Stimulated activated CD4-positive, alpha-beta T cell treated with anti-CD3 and anti-CD28 coated beads, TNF-alpha, amount 100 ng/mL, for 4 hours (primary cell): ENCODE measurements at places on chromosomes 16 and 17.

GRCh38 chr16:56373003-56373402 is 52.3 kb downstream of the AMFR start:
- no peak for DNase-seq

DNA sequence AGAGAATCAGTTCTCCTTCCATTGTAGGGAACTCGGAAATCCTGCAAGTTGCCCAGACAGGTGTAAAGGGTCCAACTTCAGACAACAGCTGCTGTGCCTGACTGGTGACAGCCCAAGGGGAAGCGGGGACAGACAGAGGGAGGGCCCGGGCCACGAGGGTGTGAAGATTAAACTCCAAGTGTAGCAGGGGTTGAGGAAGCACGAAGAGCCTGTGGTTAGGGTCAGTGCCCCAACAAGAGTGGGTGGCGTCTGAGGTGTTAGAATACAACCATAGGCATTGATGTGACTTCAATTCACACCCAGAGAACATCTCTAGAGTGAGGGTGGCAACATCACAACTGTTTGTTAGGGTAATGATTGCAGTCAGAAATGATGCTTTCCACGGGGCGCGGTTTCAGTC is 39.1 kb downstream of the ASPA start:
- DNase-seq: no peak

GRCh38 chr17:80984749-80985148 is 6.9 kb upstream of the CHMP6 start:
- no peak for DNase-seq

- DNase-seq: no peak
Observed at GRCh38 chr16:21953541-21953902, 361 bp downstream of the UQCRC2 start.

DNA sequence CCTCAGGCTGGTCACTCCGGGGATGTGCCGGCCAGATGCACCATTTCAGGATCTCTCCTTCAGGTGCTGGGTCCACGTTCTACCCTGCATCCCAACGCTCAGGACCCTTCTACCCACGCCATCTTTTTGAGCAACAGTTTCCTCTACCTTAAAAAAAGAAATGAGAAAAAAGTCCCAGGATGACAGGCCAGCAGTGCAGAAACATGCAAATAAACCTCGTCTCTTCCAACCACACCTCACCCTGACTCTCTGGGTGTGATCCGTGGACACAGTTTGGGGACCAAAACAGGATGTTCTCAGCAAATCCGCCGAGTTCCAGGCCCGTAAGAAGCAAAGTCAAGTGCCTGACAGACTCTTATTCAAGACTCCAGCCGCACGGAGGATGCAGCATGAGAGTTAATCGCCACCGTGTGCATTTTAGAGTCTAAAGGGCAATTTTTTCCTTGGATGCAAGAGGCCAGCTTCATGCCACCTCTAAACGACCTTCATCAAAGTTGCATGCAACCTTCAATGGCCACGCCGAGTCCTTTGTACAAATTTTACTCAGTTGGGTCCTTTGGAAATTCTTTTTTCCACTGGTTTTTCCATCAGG is 99.6 kb downstream of the ZFHX3 start:
- DNase-seq: no peak

GRCh38 chr16:79509211-79509631 is 91.3 kb downstream of the MAF start:
- no peak for DNase-seq

DNA sequence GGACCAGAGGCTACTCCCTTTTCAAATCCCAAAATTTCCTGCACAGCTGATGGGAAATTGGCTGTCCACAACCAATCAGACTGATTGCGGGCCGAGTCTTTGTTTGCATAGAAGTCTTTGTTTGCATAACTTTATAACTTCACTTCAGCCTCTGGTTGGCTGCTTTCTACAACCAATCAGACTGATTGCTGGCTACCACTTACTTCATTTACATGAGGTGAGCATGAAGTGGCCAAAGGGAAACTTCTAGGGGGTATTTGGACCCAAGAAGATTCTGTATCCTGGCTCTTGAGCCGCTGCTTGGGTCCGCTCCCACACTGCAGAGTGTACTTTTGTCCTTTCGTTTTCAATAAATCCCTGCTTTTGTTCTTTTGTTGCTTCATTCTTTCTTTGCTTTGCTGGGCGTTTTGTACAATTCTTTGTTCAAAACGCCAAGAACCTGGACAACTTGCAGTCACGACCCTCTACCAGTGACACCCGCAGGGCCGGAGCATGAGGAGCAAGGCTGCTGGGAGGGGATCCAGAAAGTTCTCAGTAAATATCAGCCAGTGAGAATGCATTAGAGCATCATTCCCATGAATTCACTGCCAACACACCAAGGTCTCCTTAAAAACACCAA is 67.5 kb downstream of the IQCK start:
- DNase-seq: no peak

DNA sequence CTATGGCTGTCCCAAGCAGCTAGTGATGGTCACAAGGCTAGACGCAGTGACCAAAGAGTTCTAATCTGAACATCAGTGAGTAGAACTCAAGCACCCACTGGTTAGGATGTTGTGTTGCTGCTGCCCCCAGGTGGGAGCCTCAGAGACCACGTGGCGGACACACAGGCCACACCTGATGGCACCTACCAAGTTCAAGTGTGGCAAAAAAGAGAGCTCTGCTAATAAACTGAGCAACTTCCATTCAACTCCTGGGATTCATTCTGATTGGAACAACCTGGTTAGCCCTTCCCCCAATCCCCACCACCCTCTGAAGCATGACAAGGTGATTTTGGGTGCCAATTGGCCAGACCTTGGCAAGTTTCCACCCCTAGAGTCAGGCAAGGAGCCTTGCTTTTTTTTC is 3.5 kb upstream of the LCMT1 start:
- no peak for DNase-seq

- no peak for DNase-seq
Observed at GRCh38 chr17:45405250-45406086, 27.2 kb downstream of the ARHGAP27 start.

DNA sequence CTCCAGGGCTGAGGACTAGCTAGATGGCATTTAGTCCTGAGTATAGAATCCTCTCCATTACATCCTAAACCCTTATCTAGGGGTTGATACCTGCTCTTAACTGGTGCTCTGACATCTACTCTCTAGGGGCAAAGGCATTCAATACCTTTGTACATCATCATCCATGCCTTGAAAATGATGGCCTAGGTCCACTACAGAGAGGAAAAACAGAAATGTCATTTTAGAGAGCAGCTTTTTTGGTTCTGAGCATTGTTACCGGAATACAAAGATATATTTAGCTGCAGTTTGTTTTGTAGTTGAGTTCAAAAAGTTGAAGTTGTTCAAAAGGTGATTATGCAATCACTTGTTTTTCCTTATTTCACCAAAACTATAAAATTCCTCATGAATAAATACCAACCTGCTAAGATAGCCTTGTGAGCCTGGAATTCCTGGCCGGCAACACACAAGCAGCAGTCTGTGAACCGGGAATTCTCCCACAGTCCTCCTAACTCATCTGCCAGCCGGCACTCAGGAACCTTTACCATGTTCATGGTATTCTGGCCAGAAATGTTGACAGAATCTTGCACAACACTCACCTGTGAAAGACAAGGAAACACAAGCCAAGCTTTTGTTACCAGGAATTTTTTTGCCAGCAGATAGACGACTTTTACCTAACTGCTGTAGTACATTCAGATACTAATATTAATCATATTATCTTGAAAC is 35.4 kb downstream of the NXPH3 start:
- DNase-seq: no peak

DNA sequence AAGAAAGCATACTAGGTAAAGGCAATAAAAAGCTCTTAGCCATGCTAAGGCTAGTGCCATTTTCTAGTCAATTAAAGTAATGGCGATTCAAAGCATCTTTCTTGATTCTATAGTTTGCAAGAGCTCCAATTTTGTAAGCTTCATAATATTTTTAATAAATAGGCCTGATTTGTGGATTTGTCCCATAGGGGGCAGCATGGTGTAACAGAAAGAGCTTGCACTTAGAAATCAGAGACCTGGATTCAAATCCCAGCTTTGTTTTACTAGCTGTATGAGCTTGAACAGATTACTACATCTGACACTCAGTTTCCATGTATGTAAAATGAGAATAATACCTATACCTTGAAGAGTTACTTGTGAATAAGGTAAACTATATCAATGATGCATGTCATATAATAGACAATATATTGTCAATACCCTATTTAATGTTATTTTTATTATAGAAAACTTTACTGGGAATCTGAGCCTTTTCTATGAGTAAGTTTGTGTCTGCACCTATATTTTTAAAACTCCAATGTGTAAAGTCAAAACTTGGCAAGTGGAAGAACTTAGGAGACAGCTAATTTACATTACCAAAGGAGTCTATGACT is 93.6 kb upstream of the NOG start:
- no peak for DNase-seq

- DNase-seq: no peak
Observed at GRCh38 chr17:65183736-65184135, 46.6 kb downstream of the RGS9 start.

DNA sequence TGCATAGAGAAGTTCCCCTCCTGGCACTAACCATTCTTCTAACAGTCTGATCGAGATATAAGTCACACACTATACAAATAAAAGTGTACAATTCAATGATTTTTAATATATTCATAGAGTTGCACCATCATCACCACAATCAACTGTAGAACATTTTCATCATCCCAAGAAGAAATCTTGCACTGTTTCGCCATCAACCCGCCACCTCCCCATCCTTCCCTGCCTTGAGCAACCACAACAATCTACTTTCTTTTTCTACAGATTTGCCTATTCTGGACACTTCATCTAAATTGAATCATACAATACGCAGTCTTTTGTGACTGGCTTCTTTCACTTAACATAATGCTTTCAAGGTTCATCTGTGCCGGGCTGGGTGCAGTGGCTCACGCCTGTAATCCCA is 33.0 kb upstream of the GUCY2D start:
- no peak for DNase-seq

- DNase-seq: no peak
Observed at GRCh38 chr16:84759061-84759460, 59.3 kb downstream of the USP10 start.

GRCh38 chr17:64685705-64686104 is 23.6 kb upstream of the SMURF2 start:
- no peak for DNase-seq

DNA sequence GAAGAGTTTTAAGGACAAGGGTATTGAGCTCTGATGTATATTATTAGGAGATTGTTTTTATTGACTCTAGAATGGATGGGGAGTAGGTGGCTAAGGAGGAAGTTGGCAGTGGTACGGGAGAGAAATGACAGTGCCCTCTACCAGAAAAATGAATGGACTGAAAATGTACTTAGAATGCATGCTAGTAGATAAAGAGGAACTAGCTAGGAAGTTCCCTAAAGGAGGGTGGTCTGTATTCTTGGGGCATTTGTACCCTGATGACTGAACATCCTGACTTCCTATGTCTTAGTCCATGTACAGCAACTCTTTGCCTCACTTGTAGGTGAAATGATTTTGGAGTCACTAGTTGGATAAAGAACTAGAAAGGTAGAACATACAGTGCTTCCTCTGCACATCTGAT is 581.5 kb upstream of the RBFOX1 start:
- no peak for DNase-seq

DNA sequence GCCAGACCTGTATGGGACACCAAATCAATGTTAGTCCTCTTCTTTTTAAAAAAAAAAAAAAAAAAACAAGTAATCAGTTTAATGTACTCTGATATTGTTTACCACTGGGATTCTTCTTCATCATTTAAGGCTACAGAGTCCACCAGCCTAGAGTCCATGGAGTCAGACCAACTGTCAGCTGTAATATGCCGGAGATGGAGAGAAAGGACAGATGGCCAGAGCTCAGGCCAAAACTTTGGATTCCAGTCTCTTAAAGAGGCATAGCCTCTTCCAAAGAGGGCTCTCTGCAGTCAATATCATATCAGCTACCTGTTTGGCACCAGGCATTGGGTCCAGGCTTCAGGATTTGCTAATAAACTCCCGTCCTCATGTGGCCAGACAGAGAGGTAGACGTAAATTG is 469.6 kb upstream of the HSBP1 start:
- DNase-seq: no peak

- no peak for DNase-seq
Observed at GRCh38 chr17:77846531-77847085, 111.9 kb upstream of the TNRC6C start.

DNA sequence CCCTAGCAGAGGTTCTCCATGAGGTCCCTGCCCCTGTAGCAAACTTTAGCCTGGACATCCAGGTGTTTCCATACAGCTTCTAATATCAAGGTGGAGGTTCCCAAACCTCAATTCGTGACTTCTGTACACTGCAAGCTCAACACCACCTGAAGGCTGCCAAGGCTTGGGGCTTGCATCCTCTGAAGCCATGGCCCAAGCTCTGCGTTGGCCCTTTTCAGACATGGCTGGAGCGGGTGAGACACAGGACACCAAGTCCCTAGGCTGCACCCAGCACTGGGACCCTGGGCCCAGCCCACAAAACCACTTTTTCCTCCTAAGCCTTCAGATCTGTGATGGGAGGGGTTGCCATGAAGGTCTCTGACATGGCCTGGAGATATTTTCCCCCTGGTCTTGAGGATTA is 1292.0 kb downstream of the CDH8 start:
- no peak for DNase-seq

DNA sequence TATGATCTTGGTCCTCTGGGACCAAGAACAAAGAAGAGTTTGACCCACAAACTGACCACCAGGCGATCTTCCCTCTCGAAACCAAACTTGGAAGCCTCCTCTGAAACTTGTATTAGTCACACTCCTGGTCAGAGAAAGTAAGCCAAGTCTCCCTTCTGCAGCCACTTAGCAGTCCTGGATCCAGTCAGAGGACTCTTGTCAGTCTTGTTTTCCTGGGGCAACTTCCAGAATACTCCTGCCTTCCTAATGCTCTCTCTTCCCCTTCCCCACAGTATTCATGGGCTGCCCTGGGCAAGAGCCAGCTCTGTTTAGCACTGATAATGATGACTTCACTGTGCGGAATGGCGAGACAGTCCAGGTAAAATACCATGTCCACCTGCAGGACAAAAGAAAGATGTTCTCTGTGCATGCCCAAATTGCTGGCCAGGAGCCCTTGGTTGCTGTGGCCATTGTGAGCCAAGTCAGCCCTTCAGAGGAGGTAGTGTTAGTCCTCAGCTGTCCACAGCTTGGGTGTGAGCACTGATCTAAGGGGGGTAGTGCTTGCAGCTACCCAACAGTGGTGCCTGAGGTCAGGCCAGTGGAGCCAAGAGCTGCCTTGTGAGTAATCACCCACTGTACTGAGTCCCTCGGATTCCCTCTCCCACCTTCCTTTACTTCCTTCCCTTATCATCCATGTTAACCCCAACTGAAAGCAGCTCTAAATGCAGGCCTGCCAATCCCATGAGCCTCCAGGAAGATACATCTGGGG is 31.2 kb downstream of the CDH3 start:
- DNase-seq: no peak
